ENCODE measurements at places on chromosomes 11 and 22.

- DNase-seq, result no peak
These were observed 6.7 kb downstream of the OR5AN1 start for GRCh38 chr11:59365232-59366018.

DNA sequence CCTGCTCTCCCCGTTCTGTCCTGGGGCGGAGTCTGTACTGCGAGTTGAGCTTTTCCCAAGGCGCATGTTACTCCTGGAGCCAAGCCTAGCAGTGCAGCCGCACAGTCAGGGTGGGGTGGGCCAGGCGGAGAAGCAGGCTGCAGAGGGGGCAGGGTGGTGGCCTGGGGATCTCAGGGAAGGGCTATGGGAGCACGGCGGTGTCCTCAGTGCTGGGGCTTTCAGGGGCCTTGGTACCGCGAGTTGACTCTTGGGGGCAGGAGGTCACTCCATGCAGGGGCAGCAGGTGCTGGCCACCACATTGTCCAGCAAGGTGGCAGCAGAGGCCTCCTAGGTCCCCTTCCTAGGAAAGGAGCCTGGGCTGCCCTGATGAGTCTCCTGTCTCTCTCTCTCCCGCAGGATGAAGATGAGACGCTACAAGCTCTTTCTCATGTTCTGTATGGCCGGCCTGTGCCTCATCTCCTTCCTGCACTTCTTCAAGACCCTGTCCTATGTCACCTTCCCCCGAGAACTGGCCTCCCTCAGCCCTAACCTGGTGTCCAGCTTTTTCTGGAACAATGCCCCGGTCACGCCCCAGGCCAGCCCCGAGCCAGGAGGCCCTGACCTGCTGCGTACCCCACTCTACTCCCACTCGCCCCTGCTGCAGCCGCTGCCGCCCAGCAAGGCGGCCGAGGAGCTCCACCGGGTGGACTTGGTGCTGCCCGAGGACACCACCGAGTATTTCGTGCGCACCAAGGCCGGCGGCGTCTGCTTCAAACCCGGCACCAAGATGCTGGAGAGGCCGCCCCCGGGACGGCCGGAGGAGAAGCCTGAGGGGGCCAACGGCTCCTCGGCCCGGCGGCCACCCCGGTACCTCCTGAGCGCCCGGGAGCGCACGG, 14.9 kb upstream of the MIEF1 start:
- no peak for DNase-seq

- DNase-seq, result peak; percentile 89
These were observed 9.2 kb upstream of the MAPK1 start for GRCh38 chr22:21876486-21877176.

- no peak for DNase-seq
These were observed 3.2 kb downstream of the DEPDC7 start for GRCh38 chr11:33018840-33019239.

DNA sequence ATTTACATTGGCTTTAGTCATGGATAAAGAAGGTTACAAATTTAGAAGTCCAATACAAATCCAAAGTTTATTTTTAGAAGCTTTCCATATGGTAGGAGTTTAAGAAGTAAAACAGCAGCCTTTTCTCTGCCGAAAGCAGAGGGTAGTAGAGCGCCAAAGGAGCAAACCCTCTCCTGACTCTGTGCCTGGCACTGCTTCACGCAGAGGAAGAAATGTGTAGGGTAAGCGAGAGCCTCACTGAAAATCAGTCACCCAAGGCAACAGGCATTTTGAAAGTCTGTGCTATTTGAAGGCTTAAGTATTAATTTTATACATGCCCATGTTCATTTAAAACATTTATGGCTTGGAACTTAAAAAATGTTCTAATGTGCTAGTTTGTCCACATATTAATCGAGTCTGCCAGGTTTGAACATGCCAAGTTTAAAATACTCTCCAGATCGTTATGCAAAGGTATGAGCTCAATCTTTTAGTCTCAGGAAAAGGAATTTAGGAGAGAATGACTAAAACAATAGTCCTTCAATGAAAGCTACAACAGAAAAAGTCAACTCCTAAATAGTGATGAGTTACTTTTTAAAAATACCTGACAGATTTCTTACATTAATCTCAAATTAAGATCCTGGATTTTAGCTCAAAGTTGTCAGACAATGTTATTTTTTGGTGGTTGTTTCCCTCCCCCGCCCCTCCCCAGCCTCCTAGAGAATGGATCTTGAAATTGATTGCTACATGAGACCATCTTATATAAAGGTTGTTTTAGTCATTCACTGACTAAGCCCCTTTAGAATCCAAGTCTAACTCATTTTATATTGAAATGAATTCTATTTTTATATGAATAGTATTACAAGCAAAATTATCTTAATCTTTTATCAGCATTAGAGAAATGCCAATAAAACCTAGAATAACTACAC, 38.7 kb downstream of the MRTFA start:
- no peak for DNase-seq

GRCh38 chr22:34903416-34903815, 162.5 kb upstream of the ISX start:
- DNase-seq, result no peak

DNA sequence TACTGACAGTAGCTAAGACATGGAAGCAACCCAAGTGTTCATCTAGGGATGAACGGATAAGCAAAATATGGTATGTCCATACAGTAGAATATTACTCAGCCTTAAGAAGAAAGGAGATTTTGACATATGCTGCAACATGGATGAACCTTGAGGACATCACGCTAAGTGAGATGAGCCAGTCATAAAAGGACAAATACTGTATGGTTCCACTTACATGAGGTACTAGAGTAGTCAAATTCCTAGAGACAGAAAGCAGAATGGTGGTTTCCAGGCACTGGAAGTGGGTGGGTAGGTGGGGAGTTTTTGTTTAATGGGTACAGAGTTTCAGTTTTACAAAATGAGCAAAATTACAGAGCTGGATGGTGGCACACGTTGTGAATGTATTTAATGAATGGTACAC, 18.1 kb downstream of the CHST1 start:
- no peak for DNase-seq

DNA sequence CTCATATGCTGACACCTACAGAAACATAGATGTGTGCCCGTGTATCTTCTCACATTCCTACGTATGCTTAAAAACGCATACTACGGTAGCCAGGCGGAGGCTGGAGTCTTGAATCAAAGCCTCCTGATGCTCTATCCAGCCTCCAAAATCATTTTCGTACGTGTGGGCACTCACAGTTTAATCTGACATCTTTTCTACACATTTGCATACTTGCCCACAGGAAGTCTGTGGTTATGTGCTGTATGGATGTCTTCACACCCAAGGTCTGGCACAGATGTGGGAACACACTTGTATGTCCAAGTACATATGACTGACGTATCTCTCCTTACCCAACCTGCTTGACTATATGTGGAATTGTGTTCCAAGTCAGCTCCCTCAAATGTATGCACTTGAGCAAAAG, 561.8 kb upstream of the CADM1 start:
- DNase-seq, result no peak

- DNase-seq, result no peak
These were observed 31.3 kb downstream of the CEP57 start for GRCh38 chr11:95821640-95822039.

- no peak for DNase-seq
These were observed 2.7 kb downstream of the ZBED4 start for GRCh38 chr22:49856343-49856742.

All from activated CD4-positive, alpha-beta T cell treated with anti-CD3 and anti-CD28 coated beads, Interleukin-2, Interleukin-6, amounts not matched to agents 100 ng/mL and 50 ng/mL, durations not matched to agents 16 hours and 8 hours (primary cell).